A549 (cell line): ENCODE measurements at places on chromosomes 2 and 18. TPM values are rescaled to one million over a fixed set of nuclear protein-coding genes. Genes with fewer than 3 reads are reported as not detected.

GNAL gene
- polyA plus RNA-seq = 5.1 to 5.8 TPM (median 5.5 TPM) in 3 replicates

DNA sequence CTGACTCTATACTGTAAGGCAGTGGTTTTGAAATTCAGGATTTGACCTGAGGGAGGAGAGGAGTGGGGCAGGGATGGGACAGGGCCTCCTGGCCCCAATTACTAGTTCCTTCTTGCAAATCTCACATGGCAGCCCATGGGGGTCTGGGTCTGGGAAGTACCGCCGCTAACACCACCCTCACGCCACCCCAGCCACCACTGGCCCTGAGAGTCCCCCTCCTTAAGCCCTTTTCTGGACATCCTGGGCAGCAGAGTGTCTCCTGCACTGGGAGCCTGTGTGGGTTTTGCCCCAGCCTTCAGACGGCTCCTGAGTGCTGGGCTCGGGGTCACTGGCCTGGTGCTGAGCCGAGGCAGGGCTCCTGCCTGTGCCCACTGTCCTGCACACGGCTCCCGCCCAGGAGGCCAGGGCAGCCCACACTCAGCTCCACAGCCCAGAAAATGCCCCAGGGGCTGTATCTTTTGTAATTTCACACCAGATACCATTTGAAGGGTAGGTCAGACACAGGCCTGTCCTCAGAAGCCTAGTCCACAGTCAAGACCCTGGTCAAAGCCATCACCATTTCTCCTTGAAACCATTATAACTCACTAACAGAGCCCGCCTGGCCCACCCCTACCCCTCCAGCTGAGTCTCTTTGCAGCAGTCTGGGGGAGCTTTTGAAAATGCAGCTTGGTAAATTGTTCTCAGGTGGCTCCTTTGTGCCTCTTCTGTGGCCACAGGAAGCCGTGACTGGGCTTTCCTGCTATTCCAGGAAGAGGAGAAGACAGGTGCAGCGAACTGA, 55.1 kb downstream of the CYP27C1 start:
- no peak for DNase-seq

DNA sequence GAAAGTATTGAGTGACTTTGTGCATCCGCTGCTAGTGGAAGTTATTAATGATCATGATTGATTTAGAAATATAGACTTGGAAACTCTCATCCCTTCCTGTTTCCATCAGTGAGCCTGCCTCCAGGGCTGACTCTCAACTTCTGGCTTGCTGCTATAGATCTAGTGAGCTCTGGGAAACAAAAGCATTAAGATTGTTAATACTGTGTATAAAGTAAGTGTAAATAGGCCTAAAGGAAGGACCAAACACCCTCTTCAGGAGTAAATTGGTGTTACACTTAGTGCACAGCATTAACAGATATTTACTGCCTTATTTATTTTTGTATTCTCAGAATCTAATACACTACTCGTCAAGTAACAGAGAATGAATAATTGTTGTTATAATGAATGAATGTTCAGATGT, 285.6 kb downstream of the THSD7B start:
- DNase-seq = peak; percentile 5

GRCh38 chr18:35095983-35096676, 54.9 kb downstream of the MAPRE2 start:
- DNase-seq = no peak

DNA sequence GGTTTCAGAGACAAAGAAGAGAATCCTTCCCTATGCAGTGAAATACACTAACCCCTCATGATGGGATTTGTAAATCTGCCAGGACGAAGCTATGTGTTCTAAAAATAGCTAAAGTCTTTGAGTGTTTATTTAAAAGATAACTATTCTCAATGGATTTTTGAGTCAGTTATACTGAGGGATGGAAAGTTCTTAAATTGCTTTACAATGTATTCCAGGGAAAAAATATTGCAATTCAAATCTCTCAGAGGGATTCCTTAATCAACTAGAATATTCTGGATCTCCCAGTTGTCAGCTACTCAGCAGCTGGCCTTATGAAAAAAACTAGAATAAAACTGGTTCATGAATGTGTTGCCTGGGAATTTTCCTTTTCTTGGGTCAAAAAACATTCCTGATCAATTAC, 312.4 kb downstream of the PLCL1 start:
- no peak for DNase-seq

DNA sequence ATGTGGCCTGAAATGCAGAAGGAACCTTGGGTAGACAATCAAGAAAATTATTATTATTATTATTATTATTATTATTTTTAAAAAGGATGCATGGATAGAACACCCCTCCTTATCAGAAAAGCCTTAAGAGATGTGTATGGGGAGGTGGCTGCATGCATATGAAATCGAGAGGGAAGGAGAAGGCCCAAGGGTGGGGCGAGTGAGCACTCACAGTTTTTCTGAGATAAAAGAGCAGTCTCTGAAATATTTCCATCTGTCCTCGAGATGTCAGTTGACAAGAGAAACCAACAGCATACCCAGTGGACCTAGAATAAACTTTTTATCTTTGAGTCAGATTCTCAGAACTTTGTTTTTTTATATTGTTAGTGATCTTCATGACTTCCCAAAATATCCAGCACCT, 282.9 kb downstream of the GPD2 start:
- DNase-seq = no peak

ANKRD30BL gene
- not detected in 3 replicates for polyA plus RNA-seq

PARD3B gene
- polyA plus RNA-seq = 1.1 to 1.2 TPM (median 1.2 TPM) in 3 replicates

GRCh38 chr18:24613896-24614640, 153.6 kb downstream of the HRH4 start:
- no peak for DNase-seq

PCARE gene
- not detected in 3 replicates for polyA plus RNA-seq

- no peak for DNase-seq
Measured at GRCh38 chr18:56248610-56249235, 389.7 kb downstream of the TXNL1 start.

MOCOS gene
- polyA plus RNA-seq = 2.7 to 3.3 TPM (median 3.2 TPM) in 3 replicates

DNA sequence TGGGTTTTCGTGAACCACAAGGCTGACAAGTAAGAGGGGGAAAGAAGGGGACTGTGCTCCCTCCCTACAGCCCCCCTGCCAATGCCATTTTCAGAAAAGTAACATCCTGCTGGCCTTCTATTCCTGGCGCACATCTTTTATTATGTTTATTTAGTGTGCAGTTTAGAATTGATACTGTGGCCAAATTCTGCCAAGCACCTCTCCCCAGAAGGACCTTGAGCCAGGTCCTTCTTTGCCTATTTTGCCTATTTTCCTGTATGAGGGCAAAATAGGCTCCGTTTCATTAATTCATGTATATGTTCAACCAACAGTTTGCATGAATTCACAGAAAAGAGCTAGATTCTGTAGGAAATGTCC, 136.0 kb downstream of the MYO3B start:
- no peak for DNase-seq

ST3GAL5 gene
- 34.1 to 36.9 TPM (median 35.9 TPM) in 3 replicates for polyA plus RNA-seq

DNA sequence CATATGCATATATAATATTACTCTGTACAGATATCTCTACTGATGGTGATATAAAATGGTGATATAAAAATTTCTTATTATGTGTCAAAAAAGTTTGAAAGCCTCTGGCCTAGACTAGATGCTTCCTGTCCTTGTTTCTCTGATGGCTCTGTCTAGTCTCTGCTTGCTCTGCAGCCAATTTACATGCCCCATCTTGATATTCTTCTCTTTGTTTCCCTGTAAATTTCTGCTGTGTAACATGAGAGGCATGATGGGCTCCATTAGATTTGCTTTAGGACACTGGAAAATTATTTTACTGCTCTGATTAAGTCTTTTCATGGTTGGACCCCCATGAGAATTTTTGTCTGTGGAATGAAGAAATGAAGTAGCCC, 24.3 kb downstream of the BABAM2 start:
- DNase-seq = no peak

GRCh38 chr18:35390951-35391700, 14.0 kb upstream of the ZNF396 start:
- DNase-seq = no peak

PPM1G gene
- polyA plus RNA-seq = 222 to 230 TPM (median 230 TPM) in 3 replicates

DNA sequence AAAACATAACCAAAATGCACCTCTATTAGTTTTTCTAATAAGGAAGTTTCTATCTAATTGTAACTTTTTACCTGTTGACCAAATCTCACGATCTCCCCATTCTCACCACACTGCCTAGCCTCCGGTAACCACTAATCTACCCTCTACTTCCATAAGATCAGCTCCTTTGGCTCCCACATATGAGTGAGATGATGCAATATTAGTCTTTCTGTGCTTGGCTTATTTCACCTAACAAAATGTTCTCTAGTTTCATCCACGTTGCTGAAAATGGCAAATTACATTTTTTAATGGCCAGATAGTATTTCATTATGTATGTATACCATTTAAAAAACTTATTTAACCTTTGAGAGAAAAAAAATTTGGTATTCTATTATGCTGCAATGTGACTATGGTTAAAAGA, 379.0 kb upstream of the NXPH2 start:
- no peak for DNase-seq

DNA sequence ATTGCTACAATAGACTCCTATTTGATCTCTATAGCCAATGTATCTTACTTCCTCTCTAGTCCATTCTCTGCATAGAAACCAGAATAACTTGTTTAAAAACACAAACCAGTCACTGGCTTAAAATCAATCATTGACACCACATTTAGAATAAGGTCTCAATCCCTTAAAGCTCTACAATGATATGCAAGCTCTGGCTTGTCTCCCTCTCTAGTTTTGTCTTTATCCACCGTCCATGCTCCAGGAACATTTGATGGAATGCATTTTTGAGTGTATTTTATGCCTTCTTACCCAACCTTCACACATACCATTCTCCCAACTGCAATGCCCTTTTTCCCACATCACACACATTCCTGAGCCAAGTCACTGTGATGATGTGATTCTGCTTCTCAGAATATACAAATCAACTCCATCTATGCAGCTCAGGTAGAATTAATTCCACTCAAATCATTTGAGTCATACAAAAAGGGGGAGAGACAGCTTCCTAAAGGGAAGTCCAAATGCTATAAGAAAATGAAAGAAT, 1107.2 kb downstream of the DPP10 start:
- DNase-seq = no peak

- no peak for DNase-seq
Measured at GRCh38 chr2:136319651-136320050, 201.7 kb upstream of the CXCR4 start.

TMEM198 gene
- polyA plus RNA-seq = 0.26 to 0.42 TPM (median 0.37 TPM) in 3 replicates

DNA sequence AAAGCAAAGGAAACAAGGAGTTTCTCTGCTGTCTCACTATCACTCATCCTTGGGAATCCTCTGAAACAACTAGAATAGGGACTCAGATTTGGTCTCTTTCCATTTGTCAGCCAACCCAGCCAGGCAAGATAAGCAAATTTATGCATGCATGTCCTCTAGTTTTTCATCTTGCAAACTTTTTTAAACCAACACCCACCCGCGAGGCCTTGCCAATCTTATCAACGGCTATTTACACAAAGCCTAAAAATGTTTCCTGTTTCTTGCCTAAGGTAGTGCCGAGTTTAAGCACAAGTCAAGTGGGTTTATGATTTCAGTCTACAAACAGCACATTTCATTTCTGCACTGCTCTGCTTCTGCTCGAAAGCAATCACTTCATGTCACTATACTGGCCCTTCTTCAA, 240.9 kb downstream of the STK39 start:
- no peak for DNase-seq

GRCh38 chr2:28606986-28607441, 111.2 kb downstream of the PLB1 start:
- DNase-seq = peak; percentile 43

GRCh38 chr18:35335866-35336265, 8.4 kb downstream of the ZNF24 start:
- no peak for DNase-seq

GRCh38 chr2:152038441-152038958, 60.3 kb downstream of the CACNB4 start:
- DNase-seq = no peak

GRCh38 chr2:157751462-157752058, 122.9 kb upstream of the ACVR1C start:
- peak; percentile 6 for DNase-seq

DNA sequence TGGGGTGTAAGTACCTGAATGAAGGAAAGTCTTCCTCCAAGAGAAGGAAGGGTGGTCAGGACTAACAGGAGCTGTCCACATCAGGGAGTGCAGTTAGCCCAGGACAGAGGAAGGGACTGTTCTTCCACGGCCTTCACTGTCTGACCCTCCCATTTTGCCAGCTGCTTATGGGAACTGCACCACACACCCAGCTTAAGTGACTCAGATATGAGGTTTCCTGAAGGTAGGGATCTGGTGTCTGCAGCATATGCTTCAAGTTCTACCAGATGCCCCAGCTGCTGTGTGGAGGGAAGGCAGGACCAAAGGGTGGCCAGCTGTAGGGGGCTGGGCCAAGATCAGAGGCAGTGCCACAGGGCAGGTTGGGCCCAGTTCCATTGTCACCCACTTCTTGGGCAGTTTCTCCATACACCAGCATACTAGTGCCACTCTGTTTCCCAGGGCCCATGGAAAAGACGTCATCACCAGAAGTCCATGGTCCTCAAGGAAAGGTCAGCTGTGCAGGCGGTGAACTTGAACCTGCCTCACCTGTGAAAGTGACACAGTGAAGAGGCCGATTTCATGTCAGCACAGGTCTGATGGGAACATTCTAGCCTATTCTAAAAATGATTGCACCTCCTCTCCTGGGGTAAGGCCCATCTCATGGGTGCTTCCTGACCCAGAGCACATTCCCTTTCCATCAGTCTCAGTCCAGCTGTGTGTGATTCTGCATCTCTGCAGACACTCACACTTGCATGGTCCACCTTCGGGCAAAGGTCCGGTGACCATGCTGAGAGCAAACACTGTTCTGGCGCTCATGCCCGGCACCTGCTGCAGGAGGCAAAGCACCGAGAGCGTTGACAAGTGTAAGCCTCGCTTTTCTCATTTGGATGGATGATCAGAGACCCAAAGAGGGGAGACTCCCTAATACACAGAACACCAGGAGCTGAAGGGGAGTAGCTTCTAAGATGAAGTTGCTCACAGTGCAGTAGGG, 68.0 kb downstream of the ACAA2 start:
- DNase-seq = no peak

DNA sequence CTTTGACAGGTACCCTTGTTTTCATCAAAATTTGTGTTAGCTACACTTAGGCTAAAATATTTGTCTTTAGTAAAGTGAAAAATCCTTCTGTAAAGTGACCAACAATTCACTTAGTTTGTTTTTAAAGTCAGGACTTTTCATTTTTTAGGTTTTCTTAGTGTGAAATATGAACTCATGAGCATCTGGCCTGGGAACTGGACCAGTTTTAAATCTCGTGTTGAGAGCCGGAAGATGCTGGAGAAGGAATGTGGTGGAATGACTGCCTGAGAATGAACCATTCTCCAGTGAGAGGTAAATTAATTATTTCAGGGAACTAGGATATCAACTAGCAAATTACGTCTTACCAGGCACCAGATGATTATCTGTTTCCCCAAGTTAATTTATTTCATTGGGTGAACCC, 305.7 kb downstream of the AGPS start:
- DNase-seq = no peak

SH3RF3 gene
- polyA plus RNA-seq = 0.21 to 0.26 TPM (median 0.21 TPM) in 3 replicates

- DNase-seq = no peak
Measured at GRCh38 chr2:207165121-207166038, at the start of gene KLF7. Gene KLF7, minus strand, starts transcription at chr2:207165948. Its CDS starts 380 bp downstream, at chr2:207165568.

CNTNAP5 gene
- polyA plus RNA-seq = not detected in 3 replicates

GRCh38 chr2:191759680-191760079, 81.7 kb downstream of the NABP1 start:
- DNase-seq = no peak

- DNase-seq = no peak
Measured at GRCh38 chr2:150557020-150557600, 69.6 kb upstream of the RND3 start.

HOXD1 gene
- polyA plus RNA-seq = 0.11 to 0.17 TPM (median 0.12 TPM) in 3 replicates
